ENCODE measurements at places on chromosomes 16 and 17. TPM values are rescaled to one million over a fixed set of nuclear protein-coding genes. Genes with fewer than 3 reads are reported as not detected.

DNA sequence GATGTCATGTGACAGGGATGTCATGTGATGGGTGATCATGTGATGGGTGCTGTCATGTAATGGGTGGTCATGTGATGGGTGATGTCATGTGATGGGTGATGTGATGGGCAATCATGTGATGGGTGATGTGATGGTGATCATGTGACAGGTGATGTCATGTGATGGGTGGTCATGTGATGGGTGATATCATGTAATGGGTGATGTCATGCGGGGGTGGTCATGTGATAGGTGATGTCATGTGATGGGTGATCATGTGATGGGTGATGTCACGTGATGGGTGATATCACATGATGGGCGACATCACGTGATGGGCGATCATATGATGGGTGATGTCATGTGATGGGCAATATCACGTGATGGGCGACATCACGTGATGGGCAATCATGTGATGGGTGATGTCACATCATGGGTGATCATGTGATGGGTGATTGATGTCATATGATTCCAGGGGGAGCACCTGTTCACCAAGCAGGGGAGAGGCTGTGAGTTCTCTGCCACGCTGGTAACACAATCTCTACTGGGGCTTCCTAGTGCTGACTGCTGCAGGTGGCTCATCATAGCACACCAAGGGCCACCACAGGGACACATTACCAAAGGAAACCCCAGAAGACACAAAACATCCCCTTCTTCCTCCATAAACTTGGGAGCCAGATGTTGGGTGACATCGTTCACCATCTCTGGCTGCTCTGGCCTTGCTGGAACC is 16.5 kb downstream of the CD300LB start:
- no peak for DNase-seq

DNA sequence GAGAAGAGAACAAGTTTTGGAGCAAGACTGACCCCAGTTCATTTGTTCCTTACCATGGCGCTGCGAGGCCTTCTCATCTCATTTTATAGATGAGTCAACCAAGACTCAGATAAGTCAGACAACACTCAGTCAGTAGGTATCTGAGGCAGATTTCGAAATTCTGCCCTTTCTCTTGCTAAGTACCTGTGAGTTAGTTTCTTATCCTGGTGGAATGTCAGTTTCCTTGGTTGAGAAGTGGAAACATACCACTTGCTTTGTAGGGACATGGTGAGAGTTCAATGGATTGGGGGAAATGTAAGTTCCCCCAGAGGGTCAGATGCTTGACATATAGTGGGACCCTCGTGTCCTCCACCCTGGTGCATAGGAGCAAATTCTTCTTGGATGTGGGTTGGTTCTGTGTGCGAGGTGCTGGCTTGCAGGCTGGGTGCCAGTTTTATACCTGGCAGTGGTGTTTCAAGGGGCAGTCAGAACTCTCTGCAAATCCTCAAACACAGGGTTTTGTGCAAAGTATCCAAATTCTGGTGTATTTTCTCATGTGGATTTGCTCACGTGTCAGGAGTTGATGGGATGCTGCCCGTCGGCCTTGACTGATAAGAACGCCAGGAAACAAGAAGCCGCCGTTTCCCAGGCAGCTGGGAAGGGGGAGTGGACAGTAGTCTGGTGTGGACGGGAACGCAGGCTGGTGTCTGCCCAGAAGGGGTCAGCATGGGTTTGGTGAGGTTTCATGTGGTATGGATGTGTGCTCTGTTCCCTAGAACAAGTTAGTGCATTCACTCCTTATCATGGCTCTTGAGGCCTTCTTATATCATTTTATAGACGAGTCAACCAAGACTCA is 61.1 kb upstream of the CIBAR2 start:
- no peak for DNase-seq

GRCh38 chr17:45579529-45580495 is 89.3 kb upstream of the PLEKHM1 start:
- no peak for DNase-seq

DNA sequence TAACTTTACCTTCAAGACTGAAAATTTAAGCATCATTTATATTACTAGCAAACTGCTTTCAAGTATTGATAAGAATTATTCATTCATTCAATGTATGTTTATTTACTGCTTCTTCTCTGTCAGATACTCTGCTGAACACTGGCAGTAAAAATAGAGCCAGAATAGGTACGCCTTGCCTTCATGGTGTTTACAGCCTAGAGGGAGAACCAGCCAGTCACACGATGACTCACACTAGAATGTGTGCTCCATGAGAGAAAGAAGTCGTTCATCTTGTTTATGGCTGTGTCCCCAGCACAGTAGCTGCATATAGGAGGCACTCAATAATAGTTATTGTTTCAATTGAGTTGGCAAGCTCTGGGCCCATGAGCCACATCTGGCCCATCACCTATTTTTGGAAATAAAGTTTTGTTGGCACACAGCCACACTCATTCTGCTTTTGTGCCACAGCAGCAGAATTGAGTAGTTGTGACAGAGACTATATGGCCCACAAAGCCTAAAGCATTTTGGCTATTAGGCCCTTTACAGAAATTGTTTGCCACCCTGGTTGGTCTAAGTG is 84.2 kb downstream of the TMC6 start:
- no peak for DNase-seq

- DNase-seq, result no peak
These were observed 380.3 kb downstream of the SNX29 start for GRCh38 chr16:12356632-12357340.

DNA sequence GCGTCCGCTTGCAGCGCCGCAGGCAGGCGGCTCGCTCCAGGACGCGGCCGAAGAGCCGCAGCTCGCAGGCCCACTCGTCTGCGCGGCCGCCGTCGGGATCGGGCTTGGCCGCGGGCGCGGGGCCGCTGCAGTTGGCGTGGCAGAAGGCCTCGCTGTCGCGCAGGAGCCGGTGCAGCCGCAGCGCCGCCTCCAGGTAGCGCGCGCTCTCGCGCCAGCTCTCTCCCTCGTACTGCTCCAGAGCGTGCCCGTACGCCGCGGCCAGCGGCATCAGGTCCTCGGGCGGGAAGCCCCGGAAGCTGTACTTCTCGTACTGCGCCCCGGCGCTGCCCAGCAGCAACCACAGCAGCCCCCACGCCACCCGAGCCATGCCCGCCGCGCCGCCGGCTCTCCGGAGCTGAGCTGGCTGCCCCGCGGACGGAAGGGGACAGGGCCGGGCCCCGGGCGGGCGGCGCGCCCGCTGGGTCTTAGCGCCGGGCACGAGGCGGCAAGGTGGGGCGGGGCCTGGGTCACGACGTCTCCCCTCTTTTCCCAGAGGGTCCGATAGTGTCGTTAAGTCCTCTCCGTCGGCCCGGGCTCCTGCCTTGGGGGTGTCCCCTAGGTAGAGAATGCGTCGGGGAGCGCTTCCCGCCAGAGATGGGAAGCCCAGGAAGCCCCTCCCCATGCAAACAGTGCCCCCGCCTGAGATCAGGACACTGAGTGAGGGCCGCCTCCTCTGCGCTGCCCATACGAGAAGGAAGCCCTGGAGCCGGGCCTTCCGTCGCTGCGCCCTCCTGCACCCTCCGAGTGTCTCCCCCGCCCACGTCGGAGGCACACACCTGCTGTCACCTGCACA is at the start of gene P3H4:
P3H4 (minus strand) TSS at position 401 of the 832 bp plus-strand sequence; CDS start at position 367, 34 bp downstream.
- DNase-seq, result peak; percentile 88

DNA sequence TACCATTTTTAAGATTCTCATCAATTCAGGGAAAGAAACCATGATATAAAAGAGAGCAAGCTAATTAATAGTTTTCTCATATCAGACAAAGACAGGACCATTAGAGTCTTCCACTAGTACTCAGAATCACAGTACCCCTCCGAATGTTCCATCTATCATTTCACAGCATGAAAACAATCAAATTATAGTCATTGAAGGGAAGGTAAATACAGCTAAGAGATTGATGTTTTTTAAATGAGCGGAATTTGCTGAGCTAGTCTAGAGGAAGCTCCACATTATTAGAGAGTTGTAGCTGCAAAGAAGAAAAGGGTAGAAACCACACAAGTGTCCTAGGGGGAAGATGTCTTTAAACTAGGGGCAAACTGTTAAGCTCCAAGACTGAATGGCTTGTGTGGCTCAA is 808.9 kb downstream of the CDH11 start:
- DNase-seq, result no peak

DNA sequence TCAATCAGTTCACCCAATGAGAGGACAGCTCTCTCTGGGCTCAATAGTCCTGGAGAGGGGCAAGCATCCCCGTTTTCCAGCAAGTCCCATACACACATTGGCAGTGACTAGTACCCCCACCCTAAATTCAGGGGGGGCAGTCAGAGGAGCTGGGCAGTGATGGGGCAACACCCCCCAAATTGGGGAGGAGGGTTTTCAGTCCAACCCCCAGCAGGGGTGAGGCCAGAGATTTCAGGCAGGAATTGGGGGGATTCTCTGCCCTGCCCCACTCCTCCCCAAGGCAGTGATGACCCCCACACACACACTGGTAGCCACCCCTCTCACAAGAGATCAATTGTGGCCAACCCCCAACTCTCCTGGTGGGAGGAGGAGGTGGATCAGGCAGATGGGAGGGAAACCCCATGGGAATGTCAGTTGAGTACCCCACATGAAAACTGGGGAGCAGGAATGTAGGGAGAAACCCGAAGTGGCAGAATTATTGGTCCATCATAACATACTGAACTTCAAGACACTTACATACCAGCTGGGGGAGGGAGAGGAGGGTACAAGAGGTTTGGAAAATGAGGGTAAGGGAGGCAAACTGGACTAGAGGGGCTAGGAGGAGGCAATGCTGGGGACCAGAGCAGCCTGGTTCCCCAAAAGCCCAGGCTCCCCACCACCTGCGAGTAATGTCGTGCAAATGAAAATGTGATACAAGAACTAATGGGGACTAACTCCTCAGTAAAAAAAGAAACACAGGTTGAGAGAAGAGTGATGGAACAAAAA is 3.1 kb downstream of the VAMP2 start:
- no peak for DNase-seq

GRCh38 chr17:8695916-8696415 is 48.7 kb downstream of the CCDC42 start:
- DNase-seq, result no peak

- no peak for DNase-seq
These were observed 4.1 kb downstream of the USP36 start for GRCh38 chr17:78836420-78837021.

- no peak for DNase-seq
These were observed 32.3 kb upstream of the CAPN15 start for GRCh38 chr16:495127-495748.

DNA sequence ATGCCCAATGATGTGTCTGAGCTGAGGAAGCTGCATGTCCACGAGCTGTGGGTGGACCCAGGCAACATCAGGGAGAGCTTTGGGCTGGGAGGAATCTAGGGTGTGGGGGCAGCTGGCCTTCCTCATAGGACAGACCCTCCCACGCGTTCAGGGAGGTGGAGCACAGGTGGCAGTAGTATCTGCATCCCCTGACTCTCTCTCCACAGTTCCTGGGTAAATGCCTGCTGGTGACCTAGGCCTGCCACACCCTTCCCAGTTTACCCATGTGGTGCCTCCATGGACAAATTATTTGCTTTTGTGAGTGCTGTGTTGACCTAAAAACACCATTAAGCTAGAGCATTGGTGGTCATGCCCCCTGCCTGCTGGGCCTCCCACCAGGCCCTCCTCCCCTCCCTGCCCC is 3.2 kb downstream of the HBM start:
- DNase-seq, result no peak

GRCh38 chr17:28916302-28916934 is 13.5 kb upstream of the DHRS13 start:
- no peak for DNase-seq

DNA sequence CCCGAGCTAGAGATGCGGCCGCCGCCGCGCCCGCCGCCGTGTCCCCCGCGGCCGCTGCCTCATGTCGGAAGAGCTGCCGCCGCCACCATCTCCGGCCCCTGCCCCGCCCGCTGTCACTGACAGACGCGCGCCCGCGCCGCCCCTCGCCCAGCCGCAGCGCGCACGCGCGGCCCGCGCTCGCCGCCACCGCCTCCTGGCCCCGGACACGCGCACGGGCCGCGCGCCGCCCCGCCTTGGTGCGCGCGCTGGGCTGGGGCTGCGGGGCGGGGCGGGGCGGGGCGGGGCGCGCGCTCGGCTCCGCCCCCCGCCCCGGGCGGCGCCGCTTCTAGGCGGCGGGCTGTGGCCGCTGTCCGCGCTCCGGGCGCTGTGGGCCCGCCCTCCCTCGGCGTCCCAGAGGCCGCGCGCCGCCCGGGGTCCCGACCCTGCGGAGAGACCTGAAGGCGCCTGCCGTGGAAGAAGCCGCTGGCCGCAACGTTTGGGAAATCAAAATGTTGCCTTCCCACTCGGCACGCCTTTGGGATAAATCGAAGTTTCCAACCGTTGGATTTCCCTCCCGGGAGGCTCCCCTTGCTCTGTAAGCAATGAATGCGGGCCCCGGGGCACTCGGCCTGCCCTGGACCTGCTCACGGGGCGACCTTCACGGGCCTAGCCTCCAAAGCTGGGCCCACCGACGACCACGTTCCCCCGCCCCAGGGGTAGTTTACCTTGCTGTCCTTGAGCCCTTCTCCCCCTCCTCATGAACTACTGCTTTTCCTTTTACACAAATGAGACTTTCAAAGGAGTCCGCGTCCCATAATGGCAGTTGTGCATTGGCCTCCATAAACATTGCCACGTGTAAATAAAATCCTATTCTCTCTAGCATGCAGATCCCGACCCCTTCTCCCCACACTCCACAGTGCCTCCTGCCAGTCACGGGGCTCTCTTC is at the start of gene ADCY9:
ADCY9 (minus strand) TSS at position 118 of the 925 bp plus-strand sequence. CDS start 1,000 bp downstream, outside the sequence.
- DNase-seq, result peak; percentile 92

DNA sequence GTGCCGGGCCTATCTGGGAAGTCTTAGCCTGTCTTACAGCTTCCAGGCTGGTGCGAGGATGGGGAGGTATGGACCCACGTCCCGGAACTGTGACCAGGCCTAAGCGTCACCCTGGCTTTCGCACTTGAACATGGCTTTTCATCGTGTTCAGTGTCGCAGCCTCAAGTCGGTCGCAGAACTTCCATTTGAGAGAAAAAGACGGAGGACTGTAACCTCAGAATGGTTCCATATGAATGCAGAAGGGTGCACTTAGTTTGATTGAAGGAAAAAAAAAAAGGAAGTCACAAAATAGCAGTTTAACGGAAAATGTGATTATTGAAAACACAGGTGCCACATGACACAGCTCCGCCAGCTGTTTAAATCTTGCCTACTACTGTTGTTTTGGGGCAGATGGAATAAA is 30.2 kb upstream of the JPT2 start:
- no peak for DNase-seq

GRCh38 chr16:85652431-85653221 is 36.1 kb downstream of the GINS2 start:
- DNase-seq, result peak; percentile 75

- DNase-seq, result no peak
These were observed 143.1 kb upstream of the CHMP6 start for GRCh38 chr17:80848449-80849102.

DNA sequence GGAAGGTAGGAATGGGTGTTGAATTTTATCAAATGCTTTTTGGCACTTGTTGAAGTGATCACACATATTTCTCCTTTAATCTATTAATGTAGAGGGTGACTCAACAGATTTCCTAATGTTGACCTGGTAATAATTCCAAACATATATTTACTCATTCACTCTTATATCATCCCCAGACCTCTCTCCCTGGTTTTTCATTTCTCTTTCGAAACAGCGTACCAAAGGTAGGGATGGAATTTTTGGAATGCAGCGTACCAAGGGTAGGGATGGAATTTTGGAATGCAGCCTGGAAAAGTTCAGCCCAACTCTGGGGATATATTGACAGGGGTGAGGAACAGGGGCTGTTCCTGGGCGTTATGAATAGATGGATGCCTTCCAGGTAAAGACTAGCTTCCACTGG is 7.3 kb downstream of the KIF18B start:
- DNase-seq, result no peak

The KRTAP4-6 gene
- total RNA-seq, result not detected

The KRTAP1-5 gene
- not detected for total RNA-seq

The PRR35 gene
- not detected for total RNA-seq

The SOST gene
- not detected for total RNA-seq

The C17orf78 gene
- not detected for total RNA-seq

The COX6A2 gene
- 1,434 TPM for total RNA-seq

The PLEKHG4 gene
- total RNA-seq, result 1.1 TPM

The SLC5A2 gene
- not detected for total RNA-seq

The HOXB6 gene
- 0.57 TPM for total RNA-seq
